Ascending aorta (tissue), 2 donors: ENCODE measurements at places on chromosomes 2 and 18.

DNA sequence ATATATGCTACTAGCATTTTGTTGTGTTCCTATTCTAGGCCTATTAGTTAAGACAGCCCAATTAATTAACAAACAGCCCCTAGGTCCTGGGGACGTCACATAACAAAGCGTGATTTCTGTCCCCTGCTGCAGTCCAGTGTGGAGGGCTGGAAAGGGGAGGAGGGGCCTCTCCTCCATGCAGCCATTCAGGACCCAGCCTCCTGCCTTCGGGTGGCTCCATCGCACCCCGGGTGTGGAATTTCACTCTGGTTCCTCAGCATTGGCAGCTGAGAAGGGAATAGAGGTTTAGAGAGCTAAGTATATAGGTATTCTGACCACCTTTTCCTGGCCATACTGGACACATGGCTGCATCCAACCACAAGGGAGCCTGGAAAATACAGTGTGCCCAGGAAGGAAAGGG is 42.4 kb downstream of the MC2R start:
- no peak for DNase-seq

DNA sequence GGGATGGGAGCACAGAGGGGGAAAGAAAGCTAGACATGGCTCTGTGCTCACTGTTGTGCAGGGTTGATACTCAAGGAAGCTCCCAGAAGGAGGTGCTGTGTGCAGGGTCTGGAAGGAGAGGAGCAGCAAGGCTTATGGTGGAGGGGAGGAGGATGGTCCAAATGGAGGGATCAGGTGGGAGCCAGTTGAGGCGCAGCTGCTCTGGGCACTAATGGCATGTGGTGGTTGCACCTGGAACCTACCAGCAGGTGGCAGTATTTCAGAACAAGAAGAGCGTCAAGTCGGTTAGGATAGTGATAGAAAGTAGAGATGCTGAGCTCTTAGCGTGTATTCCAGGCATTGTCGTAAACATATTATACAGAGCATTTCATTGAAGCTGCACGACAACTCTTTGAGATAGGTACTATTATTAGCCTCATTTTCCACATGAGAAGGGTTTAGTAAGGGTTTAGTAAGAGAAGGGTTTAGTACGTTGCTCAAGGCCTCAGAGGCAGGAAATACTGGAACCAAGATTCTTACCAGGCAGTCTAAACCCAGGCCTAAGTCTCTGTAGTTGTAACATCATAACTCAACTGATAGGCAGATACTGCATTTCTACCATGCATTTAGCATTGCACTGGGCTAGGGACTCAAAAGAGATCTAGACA is 223.7 kb downstream of the CYP26B1 start:
- no peak for DNase-seq

GRCh38 chr18:24877546-24877945 is 417.1 kb downstream of the HRH4 start:
- no peak for DNase-seq

DNA sequence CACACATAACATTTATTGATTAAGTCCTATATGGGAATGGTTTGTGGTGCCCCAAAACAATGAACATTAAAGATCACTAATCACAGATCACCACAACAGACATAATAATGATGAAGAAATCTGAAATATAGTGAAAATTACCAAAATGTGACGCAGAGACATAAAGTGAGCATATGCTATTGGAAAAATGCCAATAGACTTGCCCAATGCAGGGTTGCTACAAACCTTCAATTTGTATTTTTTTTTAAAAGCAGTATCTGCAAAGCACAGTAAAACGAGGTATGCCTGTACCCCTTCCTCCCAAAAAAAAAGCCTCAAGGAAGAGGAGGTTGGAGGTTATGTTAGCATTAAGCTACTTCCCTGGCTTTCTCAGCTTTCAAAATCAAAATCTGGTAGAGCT is 131.1 kb downstream of the RBMS1 start:
- DNase-seq: no peak

DNA sequence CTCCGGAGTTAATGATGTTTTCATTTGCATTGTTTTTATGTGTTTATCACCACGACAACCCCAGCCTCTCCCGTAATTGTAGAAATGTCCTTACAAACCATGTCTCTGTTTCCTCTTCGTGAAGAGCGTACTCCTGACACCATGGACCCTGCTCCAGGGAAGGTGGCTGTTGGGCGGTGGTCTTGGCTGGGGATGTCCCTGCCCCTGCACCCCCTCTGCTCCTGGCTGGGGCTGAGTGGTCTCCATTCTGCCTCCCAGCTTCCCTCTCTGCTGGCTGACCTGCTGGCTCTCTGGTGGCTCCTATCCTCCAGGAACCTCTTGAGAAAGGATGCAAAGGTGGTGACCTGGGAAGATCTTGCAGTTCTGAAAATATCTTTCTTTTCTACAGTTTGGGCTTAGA is 81.1 kb downstream of the ASB1 start:
- no peak for DNase-seq

- DNase-seq: no peak
Measured at GRCh38 chr2:235215248-235215647, 263.4 kb downstream of the SH3BP4 start.
